Activated CD4-positive, alpha-beta memory T cell treated with anti-CD3 and anti-CD28 coated beads for 36 hours (primary cell): ENCODE measurements at places on chromosomes 12 and 14.

DNA sequence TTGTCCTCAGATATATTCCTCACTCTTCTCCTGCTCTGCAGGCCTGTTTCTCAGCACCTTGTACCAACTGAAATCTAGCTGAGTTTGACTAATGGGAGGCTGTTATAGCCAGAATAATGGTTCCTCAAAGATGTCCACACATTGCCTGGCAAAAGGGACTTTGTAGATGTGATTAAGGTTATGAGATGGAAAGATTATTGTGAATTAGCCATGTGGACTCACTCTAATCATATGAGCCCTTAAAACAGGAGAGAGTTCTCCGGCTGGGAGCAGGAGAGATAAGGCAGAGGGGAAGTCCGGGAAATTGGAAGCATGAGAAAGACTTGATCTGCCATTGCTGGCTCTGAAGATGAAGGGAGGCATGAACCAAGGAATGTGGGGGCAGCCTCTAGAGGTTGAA lies 40.0 kb upstream of the KTN1 start:
- DNase-seq, result no peak

DNA sequence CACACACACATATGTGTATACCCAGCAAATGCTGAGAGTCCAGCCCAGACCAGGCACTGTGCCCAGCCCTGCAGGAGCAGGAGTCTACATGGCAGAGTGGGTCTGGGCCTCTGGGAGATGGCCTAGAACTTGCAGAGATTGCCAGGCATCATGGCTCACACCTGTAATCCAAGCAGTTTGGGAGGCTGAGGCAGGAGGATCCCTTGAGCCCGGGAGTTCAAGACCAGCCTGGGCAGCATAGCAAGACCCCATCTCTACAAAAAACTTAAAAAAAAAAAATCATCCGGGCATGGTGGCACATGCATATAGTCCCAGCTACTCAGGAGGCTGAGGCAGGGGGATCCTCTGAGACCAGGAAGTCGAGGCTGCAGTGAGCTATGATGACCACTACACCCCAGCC lies 20.8 kb upstream of the MLXIP start:
- no peak for DNase-seq

DNA sequence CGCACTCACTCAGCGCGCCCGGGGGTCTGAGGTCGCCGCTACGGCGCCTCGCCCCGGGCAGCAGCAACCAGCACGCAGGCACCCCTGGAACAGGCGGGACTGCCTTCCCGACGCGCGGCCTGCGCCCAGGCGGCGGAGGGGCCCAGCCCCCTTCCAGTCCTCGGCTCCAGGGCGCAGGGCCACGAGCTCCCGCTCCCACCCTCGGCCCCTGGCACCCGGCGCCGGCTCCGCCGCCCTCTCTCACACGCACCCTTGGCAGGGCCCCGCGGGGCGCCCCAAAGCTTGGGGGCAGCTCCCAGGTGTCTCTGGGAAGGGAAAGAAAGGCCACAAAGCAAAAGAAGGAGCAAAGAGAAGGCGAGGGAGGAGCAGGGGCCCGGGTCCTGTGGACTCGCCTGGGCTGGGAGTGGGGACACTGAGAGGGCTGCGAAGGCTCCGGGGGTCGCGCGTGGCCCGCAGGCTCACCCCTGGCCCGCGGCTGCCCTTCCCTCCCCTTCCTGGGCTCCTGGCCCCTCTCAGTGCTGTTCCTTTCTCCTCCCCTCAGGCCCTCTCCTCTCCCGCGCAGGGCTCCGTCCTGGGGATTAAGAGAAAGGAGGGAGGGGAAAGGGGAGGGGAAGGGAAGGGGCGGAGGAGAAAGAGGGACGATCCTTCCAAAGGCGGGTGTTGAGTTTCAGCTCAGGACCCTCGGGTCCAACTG lies 907 bp upstream of the EFS start:
- DNase-seq, result no peak

GRCh38 chr14:68270342-68270741 lies 450.8 kb downstream of the RAD51B start:
- DNase-seq, result no peak

GRCh38 chr14:50669441-50669986 lies 1.4 kb upstream of the SAV1 start:
- DNase-seq, result no peak

DNA sequence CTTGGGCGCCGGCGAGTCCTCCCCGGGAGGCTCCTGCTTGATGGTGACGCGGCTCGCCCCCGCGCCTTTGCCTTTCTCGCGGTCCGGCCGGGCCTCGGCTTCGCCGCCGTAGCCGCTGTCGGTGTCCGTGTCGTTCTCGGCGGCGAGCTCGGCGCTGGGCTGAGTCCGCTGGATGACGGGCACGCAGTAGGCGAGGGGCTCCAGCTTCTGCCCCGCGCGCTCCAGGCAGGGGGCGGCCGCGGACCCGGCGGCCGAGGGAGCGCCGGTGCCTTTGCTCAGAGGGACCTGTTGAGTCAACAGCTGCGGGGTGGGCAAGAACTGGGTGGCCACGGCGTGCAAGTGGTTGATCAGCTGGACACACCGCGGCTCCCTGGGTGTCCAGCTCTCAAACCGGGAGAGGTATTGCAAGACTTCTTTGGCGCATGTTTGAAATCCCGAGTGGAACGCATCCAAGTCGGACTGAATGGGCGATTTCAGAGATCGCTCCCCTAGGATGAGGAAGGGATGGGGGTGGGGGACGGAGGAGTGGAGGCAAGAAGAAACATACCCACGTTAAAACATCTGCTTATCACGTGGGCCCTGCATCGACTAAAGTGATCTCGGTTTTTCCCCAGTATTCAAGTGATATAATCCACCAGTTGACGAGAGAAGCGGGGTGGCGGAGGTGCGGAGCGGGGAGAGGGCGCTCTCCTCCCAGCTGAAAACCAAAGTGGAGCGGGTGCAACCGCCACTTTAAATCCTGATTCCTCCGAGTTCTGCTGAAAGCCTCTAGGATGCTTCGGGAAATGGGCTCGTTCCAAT lies 2.0 kb downstream of the BHLHE41 start:
- peak; percentile 53 for DNase-seq

DNA sequence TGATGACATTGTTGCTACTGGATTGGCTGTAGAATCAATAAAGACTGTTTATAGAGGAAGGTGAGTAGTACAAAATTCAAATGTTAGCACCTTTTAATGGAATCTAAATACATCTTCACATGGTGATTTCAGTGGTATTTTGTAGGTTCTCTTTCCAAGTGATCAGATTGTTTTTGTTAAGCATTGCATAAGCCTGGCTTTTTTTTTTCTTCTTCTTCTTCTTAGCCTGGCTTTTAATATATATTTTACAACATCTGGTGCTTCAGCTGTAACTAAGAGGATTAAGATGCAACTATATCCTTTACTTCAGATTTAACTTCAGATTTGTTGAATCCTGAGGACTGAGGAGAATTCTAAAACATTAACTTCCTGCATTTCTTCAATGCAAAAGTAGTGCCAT lies 57.3 kb upstream of the ATF1 start:
- DNase-seq, result no peak

GRCh38 chr12:55743406-55744339 lies 751 bp downstream of the GDF11 start:
- peak; percentile 67 for DNase-seq

DNA sequence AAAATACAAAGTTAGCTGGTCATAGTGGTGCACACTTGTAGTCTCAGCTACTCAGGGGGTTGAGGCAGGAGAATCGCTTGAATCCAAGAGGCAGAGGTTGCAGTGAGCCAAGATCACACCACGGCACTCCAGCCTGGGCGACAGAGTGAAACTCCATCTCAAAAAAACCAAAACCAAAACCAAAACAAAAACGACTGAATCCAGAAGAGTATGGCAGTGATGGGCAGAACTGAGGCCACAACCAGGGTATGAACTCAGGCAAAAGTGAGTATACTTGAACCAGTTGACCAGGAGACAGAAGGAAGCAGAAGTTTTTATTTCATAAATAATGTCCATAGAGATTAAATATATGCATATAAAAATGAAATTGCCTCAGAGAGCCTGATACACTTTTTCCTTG lies 620.0 kb upstream of the SEL1L start:
- DNase-seq, result no peak

DNA sequence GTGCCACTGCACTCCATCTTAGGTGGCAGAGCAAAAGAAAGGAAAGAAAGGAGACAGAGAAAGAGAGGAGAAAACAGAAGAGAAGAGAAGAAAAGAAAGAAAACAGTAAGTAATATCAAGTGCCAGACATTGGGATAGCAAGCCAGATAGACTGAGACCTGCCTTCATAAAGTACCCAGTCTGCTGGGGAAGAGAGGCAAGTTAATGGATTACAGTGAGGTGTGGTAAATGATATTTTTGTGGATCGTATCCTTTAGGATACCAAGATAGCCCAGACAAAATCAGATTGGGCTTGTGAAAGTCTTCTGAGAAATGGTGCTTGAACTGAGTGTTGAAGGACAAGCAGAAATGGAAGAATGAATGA lies 1.5 kb upstream of the SPTSSA start:
- DNase-seq, result no peak

- DNase-seq, result no peak
These were observed 227.4 kb downstream of the TMEM132D start for GRCh38 chr12:129676411-129676810.

- no peak for DNase-seq
These were observed 12.5 kb downstream of the CTSG start for GRCh38 chr14:24563505-24563904.

DNA sequence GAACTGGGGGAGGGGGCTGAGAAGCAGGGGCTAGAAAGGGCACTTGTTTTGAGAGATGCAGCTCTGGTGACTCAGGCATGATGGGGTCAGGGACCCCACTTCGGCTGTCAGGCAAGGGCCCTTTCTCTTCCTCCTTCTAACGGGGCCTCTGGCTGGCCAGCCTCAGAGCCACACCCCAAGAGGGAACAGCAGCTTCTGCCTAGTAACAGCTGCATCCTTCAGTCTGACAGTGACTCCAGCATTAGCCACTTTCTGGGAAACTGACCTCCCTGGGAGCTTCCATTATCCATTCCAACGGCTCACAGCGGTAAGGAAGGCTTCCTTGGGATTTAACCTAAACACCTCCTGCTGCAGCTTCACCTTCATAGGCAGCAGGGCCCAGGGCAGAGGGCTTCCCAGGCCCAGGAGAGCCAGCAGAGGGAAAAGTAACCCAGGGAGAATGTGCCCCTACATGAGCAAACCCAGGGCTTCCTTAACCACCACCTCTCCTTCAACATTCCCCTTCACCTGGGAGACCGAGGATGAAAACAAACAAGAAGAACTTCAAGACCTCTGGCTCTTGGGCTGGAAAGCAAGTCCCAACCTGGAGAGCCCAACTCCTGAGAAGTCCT lies 2.7 kb downstream of the NCKAP5L start:
- DNase-seq, result no peak

- no peak for DNase-seq
These were observed 1.7 kb downstream of the ANKRD52 start for GRCh38 chr12:56256326-56256960.

GRCh38 chr14:61451491-61451890 lies 130.1 kb downstream of the PRKCH start:
- no peak for DNase-seq

- no peak for DNase-seq
These were observed 2.1 kb downstream of the GLIPR1 start for GRCh38 chr12:75482646-75483045.

- DNase-seq, result no peak
These were observed 795.6 kb downstream of the DIO2 start for GRCh38 chr14:79415726-79416125.

- no peak for DNase-seq
These were observed 1.5 kb downstream of the ATP2B1 start for GRCh38 chr12:89706986-89707702.

DNA sequence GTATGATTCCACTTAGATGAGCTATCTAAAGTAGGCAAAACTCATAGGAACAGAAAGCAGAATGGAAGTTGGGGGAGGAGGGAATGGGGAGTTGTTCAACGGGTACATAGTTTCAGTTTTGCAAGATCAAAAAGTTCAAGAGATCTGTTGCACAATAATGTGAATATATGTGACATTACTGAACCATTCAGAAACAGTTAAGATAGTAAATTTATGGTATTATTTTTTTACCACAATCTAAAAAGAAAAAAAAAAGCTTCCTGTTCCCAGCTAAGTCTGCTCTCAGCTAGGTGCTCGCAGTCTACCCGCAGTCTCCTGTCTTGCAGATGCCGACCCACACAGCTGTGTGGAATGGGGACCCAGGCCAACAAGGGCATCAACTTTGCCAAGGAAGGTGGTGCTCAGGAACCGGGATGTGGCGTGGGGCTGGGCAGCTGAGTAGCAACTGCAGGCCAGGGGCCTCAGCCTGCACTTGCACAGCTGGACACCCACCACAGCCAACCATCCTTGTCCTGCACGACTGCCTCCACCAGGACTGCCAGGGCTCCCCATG lies 15.3 kb upstream of the ANO6 start:
- no peak for DNase-seq

- no peak for DNase-seq
These were observed 29.9 kb upstream of the FUT8 start for GRCh38 chr14:65382586-65382985.

- DNase-seq, result no peak
These were observed 9.1 kb downstream of the PTCSC3 start for GRCh38 chr14:36167431-36167830.

DNA sequence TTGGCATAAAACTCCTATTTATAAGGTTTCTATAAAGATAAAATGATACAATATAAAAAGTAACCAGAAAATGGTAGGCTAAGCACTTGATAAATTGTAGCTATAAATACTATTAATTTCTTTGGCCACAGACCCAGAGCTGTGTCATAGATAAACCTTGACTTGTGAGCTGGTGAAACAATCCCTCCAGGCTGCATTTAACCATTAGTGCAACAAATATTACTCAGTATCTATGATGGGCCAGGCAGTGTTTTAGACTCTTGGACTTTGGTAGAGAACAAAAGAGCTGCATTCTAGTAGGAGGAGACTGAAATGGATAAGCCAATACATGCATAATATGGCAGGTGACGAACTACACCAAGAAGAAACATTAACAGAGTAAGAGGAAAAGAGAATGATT lies 178.1 kb downstream of the BTG1 start:
- no peak for DNase-seq

DNA sequence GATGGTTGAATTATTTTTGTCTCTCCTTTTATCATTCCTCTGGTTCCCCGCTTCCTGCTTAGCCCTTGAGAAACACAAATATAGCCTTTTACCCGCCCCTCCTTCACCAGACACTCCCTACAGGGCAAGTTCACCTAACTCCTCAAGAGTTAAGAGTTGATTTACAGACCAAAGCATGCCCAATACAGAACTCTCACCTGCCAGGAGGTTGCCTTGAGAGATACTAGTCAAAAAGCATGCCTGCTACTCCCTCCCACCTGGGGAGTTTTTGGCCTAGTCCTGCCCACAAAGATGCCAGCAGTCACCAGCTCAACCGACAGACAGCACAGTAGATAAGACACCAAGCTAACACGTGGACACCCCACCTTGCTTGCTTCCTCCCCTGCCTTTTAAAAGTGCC lies 11.2 kb downstream of the LGMN start:
- DNase-seq, result no peak

- no peak for DNase-seq
These were observed 570 bp upstream of the MRPS35 start for GRCh38 chr12:27709932-27710591.
